ENCODE measurements at places on chromosomes 7 and 10.

DNA sequence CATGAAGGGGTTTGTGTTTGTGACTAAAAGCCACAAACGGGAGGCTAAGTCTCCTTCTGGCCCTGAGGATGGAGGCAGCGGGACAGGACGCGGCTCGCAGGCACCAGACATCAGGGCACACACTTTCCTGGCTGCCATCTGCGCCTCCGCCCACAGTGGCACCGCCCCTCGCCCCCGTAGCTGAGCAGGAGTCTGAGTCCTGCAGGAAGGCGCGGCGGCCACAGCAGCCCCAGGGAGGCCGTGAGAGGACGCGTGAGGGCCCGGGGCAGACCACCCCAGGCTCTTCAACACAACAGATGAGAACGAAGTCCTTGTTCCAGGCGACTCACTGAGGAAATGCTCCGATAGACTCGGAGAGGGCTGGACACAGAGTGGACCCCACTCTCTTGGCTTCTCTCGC, 6.6 kb downstream of the ADGRA1 start:
- DNase-seq: no peak

DNA sequence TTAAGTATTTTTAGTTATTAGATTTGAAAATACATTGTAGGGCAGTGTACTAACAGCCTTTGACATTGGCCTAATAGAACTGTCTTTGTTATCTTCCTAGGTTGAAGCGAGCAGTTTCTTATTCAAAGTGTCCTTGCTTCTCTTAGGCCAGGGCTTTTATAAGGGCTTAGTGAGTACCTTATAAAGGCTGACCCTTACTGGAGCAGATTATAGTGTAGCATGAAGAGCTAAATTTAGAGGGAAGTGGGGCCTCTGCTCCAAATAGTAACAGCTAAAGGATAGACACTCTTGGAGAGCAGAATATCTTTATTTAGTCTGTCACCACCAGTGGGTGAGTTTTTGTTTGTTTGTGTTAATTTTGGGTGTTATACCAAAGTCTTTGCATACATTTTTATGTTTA, 15.9 kb downstream of the BZW2 start:
- DNase-seq: no peak

- DNase-seq: no peak
These were observed 108.5 kb upstream of the SFMBT2 start for GRCh38 chr10:7519351-7519750.

- no peak for DNase-seq
These were observed 75.7 kb downstream of the IGF2BP3 start for GRCh38 chr7:23394488-23395171.

- DNase-seq: no peak
These were observed 124.6 kb upstream of the MBL2 start for GRCh38 chr10:52897162-52897561.

DNA sequence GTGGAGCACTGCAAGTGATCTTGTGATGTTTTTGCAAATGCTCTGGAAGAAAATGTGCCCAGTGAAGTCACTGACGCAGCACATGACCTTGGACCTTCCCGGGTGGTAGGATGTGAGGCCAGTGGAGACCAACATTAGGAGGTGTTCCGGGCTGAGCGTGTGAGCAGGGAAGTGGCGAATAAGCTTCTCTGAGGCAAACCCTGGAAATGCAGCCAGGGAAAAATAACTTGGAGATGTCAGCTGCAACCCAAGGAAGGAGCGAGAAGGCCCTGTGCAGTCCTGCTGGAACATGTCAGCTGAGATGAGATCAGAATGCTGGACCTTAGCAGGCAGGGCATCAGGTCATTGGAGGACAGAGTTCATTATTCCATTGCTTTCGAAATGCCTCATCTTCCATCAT, 18.6 kb upstream of the SDK1 start:
- DNase-seq: no peak

DNA sequence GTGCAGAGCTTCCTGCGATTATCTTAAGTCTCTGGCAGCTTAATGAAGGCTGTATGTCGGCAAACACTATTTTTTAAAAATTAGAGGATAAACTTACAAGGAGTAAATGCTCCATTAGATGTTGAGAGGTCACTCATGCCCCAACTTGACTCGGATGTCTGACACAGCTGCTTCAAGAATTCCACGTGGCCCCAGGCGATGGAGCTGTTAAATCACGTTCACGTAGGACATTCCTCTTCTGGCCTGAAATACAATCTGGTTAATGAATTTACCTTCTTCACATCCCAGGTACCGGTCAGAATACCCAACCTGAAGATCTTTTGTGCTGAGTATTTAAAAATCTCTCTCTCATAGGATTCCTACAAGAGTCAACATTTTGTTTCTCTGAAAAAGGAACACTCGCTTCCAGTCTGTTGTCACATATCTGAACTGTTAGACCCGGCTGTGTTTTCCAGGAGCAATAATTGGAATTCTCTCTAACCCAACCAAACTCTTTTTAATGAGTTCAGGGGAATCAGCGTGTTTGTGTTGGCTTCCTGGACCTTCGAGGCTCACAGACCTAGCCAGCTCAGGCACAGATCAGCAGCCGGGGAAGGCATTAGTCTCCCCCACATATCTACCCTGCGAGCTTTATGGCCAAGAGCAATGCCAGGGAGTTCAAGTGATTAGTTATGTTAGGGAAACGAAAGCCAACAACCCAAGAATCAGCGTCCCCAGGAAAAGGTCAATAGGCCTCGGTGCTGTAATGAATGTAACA, 284.9 kb downstream of the FGFR2 start:
- no peak for DNase-seq

- no peak for DNase-seq
These were observed 662.6 kb upstream of the TEX47 start for GRCh38 chr7:89458114-89458513.

DNA sequence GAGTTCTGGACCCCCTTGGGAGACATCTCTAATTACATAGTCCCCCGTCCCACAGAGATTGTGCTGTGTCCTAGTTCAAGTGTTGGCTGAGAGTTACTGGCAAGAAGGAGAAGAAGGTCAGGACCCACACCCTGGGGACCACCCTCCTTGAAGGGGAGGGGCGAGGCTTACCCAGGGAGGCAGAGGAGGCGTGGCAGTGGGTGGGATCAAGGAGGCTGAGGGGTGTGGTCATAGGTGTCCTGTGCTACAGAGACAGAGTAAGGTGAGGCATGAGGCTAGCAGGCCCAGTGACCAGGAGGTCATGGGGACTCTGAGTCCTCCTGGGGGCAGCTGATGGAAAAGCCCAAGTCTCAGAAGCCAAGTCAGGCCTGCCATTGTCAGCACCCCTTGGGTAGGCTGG, 29.4 kb upstream of the ADCYAP1R1 start:
- no peak for DNase-seq

DNA sequence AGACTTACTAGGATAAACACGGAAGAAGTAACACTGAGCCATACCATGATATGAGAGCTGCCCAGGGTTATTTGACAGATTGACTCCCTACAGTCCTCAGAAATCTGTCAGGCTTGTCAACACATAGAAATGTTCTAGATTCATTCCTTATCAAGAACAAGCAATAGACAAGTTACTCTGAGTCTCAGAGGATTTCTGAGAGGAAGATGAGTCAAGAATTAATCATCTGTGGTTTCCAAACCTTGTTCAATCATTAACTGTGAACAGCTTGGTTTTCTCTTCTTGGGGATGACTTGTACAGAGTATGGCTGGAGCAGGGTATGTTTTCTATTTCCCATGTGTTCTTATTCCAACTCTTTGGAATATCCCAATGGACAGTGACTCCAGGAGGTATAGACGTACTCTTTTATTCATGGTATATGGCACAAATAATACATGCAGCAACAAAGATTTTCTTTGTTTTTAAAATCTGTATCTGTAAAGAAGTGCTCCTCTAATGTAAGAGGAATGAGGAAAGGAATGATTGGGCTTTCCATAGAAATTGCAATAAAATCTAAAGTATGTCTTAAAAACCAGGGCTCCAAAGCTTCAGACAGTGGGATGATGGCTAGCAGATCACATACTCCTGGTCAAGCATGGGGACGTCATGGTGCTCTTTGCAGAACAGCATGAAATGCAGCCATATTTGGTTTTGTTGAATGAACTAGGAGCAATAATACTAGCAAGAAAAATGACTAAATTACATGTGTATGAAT, 11.9 kb upstream of the SFR1 start:
- no peak for DNase-seq

DNA sequence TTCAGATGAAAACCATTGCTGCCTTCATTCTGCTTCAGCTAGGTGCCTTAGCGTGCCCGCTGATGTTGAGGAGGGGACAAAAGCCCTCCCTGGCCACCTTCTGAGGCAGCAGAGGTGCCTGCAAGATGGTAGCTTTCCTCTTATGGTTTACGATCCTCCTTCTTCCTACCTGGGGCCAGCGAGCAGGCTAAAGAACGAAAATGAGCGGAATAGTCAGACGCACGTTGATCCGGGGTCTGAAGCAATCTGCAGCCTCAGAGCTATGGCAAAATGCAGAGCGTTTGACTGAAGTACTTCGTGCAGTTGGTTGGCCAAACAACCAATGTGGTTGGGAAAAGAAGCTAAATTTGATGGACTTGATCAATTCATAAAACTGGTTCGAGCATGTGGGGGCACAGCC, 95.5 kb downstream of the GATA3 start:
- DNase-seq: no peak

DNA sequence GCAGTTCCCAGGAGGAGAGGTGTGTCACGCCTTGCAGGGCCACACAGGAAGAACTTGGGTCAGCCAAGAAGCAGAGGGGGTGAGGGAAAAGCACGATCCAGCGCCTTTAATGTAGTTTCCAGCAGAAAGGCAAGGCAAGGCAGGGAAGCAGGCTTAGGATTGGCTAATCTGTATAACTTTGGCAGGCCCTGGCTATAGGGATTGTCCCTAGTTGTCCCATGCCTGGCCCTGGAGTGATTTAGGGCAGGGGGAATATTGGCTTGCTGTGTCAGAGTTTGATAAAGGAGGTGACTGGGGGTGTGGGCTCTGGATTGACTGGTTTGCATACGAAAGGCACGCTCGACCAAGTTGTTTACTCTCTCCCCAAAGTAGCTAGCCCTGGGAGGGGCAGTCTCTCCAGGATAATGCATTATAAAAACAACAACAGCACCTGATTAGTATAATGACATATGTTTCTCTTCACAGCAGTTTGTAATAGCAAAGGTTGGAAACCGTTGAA, 44.5 kb downstream of the RBM28 start:
- DNase-seq: no peak

DNA sequence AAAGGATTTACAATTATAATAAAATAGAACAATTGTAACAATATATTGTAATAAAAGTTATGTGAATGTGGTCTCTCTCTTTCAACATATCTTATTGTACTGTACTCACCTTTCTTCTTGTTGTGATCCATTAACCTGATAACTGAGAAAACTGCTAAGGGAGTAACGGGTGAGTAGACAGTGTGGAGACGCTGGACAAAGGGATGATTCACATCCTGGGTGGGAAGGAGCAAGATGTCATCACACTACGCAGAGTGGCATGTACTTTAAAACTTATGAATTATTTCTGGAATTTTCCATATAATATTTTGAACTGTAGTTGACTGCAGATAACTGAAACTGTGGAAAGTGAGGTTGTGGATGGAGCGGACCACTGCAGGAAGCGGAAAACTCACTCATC, 91.2 kb upstream of the PLPP4 start:
- DNase-seq: no peak

GRCh38 chr10:70232859-70233108, 445 bp downstream of the PPA1 start:
- DNase-seq: no peak

DNA sequence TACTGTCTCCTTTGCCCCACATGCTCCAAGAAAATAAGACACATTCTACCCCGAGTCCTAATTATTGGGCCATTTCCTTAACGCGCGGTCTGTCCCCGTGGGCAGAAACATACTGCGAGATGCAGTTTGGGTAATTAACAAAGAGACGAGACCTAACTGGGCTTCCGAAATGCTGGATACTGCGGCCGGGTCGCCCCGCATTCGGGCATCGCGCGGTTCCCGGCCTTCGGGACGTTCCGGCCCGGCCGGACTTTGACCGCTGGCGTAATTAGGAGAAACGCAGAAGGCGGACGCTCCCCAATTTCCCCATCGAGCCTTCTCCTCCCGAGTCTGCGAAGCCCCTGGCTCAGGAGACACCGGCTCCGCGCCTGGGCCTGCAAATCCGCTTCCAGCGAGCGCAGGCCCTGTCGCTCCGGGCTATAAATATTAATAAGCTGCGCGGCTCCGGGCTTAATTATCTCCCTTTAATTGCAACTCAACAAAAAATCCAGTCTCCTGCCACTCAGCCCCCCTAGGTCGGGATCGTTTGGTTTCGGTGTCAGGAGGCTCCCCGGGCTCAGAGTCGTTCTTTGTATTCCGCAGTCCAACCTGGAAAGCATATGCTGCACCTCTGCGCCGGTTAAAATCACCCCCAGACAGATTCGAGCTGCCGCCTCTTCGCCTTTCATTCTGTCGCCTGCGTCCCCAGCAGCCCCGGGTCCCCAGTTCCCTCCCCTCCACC, 131.5 kb downstream of the SPAG6 start:
- DNase-seq: no peak

DNA sequence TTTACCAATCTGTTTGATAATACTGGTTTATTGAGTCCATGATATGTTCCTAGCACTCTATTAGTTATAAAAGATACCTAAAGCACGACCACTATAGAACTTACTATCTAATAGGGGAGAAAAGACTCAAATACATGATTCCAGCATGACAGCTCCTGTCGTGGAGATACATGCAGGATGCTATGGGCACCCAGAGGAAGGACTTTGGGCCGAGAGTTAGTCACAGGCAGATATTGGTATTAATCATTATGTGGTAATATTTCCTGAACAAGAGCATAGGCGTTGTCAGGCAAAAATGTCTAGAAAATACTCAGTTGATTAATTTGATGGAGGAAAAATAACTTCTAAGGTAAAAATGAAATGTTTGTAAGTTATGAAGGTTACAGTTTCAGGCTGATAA, 31.8 kb downstream of the CNNM2 start:
- no peak for DNase-seq

GRCh38 chr10:46223064-46223480, 63.7 kb upstream of the ANTXRL start:
- DNase-seq: no peak

Measured in activated naive CD4-positive, alpha-beta T cell (primary cell).